ENCODE measurements at places on chromosomes 1 and 21.
A peak's percentile ranks its signal among the peaks of the same experiment; 100 is the strongest.

DNA sequence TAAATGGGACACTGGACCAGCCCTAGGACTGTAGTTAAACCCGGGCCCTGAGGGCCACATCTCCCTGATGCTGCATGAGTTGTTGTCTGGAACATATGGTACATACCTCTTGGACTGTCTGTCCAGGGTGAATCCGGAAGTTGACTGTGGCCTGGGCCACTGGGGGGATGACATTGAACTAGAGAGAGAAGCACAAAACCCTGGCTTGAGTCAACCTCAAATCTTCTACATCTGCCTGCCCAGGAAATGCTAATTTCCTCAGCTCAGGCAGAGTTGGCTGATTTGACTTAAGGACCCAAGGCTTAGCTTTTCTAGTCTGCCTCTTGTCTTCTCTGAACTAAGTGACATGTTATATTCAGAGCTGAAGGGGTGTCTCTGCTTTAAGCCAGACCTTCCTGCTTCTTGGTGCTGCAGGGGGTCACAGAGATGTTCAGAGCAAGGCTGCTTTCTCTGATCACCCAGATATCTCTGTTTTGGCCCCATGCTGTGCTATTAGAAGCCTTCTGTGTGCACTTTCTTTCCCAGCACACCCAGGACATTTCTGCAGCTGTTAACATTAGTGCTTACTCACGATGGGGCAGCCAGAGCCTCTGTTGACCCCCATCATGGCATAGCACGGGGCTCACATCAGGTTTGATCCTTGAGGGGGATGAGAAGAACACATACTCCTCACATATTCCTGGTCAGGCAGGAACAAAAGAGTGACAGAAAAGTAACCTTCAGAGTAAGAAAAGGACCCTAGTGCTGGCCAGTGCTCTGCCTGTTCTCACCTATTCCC lies 9.6 kb downstream of the PM20D1 start:
- DNase-seq, result no peak

DNA sequence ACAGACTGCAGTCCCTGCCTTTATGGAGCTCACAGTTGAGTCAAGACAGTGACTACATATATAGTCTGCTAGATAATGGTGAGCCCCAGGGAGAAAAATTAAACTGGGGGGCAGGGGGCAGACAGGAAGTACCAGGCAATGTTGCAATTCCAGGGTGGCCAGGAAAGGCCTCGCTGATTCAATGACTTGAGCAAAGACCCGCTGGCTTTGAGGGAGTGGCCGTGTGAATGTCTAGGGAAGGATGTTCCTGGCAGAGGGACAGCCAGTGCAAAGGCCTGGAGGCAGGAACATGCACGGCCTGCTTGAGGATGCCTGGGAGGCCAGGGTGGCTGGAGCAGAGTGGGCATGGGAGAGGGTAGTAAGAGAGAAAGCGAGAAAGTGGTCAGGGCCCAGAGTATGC lies 23.0 kb upstream of the EPHA8 start:
- no peak for DNase-seq

DNA sequence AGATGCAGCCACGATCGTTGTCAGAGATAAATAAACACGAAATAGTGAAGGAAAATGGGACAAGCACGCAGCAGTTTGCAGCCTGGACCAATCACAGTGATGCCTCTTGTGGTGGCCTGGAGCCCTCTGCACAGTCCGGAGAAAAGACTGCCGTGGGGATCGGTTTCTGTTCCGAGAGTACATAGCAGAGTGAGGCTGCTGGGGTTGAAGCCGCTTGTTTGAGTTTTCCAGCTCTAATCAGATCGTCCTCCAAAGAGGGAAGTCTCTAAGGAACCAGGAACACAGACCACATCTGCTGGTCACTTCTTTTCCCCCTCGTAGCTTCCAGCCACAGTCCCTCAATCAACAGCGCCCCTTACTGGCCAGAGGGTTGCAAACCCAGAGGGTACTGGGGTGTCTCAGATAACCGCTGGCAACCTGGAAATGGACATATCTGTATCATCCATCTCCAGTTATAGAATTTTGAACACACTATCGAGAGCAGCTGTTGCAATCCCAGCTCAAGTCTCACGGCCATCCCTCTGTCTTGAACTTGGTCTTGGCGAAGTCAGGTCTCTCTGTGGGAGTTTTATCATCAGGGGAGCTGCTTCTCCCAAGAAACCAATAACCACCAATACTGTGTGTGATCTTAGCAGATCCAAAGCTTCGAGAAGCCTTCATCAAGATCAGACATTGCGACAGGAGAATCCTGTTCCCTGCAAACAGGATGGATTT lies 57.4 kb downstream of the OLIG1 start:
- peak; percentile 57 for DNase-seq

DNA sequence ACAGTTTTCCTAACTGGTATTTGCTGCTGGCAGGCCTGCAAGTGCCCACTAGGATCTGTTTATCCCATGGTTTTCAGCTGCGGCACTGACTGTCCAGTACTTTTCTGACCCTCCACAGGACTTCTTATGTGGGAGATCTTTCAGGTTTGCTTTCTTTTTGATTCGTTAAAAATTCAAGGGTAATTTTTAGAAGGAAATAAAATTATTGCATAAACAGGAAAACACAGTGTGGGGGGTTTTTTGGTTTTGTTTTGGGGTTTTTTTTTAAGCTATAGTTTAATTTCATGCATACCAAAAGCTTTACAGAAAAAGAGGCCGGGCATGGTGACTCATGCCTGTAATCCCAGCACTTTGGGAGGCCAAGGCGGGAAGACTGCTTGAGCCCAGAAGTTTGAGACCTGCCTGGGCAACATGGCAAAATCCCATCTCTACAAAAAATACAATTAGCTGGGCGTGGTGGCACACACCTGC lies 3.6 kb downstream of the NIBAN1 start:
- DNase-seq, result no peak

DNA sequence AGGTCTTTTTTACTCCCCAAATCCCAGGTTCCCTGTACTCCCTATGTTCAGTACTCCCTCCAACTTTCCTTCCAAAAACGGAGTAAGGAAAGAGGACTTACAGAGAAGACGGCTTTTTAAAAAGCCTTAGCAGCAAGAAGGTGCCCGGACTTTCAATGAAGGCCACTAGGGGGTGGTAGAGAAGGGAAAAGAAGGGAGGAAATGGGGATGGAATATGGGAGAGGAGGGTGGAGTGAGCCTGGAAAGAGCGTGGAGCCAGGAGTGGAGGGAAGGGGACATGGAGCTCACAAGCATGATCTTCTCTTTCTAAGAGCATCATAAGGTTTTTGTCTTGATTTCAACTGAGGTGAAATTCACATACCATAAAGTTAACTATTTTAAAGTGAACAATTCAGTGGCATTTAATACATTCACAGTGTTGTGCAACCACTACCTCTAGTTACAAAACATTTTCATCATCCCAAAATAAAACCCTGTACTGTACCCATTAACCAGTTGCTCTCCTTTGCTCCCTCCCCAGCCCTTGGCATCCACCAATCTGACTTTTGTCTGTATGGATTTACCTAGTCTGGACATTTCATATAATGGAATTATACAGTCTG lies 129.9 kb downstream of the ZNF281 start:
- peak; percentile 32 for DNase-seq

DNA sequence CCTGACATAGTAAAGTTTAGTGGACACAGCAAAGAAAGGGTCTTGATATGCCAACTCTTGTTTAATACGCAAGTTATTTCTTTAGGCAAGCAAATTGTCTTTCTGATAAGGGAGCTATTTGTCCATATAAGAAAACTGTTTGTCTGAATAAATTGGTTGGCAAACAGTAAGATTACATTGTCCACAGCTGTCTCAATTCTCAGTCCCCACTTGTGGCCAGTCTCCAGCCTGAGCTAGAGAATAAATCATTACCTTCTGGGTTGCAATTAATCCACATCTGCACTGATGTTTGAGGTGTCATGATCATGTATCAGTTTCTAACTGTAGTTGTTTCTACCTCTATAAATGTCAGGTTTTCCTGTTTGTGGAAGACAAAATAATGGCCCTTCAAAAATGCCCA lies 60.0 kb upstream of the TNR start:
- DNase-seq, result no peak

GRCh38 chr21:42698733-42699132 lies 45.3 kb downstream of the PDE9A start:
- no peak for DNase-seq

GRCh38 chr1:244291236-244292201 lies 160.2 kb downstream of the ADSS2 start:
- DNase-seq, result no peak

DNA sequence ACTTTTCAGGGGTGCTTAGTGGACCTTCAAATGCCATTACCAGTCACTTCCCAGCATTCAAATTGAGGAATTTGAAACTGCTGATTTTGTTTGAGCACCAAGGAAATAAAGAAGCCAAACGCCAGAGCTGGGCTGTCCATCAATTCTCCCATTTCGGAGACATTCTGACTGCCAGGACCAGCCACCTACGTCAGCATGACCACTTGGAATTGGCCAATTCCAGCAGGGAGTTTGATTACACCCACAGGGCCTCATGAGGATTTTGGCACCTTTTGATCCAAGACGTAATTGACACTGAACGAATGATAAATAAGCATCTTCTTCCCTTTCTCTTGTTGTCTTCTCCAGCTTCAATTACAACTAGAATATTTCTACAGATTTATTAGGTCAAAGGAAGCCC lies 40.2 kb downstream of the GREM2 start:
- DNase-seq, result no peak

GRCh38 chr1:114011796-114012195 lies 32.5 kb downstream of the OLFML3 start:
- no peak for DNase-seq

DNA sequence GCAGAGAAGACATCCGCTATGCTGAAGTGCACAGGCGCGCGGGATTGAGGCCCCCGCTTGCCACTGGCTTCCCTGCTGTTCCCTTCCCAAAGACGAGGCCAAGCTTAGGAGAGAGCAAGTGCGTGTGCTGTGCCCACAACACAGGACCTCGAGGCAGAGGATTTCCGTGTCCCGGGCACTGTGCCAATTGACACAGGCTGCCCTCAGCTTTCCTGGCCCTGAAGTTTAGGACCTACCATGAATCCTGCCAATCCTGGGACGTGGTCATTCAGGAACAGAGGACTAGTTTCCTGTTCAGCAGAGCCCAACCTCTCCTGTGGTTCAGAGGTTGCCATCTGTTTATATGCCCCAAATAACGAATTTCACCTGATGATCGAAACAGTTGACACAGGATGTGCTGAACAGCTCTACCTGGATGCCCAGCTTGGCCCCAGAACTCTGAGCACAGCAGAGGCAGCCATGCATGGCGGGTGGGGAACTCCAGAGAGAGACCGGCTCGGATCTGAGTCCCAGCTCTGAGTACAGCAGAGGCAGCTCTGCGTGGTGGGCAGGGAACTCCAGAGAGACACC lies 22.0 kb downstream of the SLC37A1 start:
- no peak for DNase-seq

GRCh38 chr21:20852866-20853265 lies 145.3 kb upstream of the NCAM2 start:
- no peak for DNase-seq

DNA sequence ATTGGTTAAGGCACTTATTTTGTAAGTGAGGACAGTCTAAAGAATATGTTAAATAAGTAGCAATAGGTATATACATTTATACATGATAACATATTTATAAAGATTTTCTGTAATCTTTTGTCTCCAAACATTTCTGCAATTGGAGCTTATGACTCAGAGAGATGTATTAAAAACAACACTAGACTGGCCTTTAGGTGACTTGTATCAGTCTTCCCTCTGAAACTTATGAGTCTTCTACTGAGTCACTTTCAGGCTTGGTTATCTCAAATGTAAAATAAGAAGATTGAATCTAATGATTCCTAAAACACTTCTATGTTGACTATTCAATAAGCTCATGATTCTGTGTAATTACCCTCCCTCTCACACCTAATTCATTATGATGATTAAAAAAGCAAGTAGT lies 672.6 kb upstream of the NEGR1 start:
- no peak for DNase-seq

DNA sequence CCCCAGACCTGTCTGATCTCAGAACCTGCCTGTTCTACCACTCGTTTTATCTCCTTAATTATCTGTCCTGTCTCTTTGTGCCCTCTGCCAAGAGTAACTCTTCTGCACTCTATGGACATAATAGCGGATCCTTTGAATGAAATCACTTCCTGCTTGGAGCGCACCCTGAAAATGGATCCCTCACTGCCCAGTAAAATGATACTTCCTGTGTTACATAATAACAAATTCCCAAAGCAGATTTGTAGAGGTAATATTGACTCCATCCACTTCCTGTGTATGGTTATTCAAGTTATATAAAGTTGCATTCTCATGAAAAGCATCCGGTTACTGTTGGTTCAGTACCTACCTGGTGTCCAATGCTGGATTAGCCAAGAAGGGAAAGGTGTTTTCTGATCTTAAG lies 246.0 kb downstream of the TRABD2B start:
- DNase-seq, result no peak

DNA sequence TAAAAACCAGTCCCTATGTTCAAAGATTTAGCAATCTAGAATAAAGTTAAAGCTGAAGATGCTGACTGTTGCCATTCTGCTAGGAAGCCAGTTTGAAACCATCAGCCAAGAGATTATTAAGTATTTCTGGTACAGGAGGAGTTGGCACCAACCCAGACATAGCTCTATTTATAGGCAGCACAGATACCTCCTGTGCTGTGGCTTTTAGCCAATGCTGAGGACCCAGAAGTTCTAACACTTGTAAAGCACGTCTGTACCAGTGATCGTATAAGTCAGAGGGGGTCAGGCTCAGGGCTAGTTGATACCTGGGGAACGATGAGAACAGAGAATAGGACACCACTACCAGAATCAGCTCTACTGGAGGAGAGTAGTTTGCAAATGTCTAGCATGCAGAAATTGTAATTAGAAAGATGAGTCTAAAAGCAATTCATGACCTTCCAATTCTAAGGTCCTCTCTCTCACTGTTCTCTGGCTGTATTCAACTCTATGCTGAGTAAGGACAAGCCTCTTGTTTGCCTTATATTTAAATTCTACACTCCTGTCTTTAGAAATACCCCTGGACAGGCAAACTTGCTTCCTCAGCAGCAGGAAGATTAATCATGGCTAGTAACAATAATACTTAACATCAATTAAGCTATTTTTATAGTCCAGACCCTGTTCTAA lies 96.8 kb upstream of the PALMD start:
- no peak for DNase-seq

- peak; percentile 48 for DNase-seq
Measured at GRCh38 chr21:46325073-46325912, 1.3 kb downstream of the PCNT start.

GRCh38 chr1:183040547-183040971 lies 17.3 kb downstream of the LAMC1 start:
- no peak for DNase-seq

DNA sequence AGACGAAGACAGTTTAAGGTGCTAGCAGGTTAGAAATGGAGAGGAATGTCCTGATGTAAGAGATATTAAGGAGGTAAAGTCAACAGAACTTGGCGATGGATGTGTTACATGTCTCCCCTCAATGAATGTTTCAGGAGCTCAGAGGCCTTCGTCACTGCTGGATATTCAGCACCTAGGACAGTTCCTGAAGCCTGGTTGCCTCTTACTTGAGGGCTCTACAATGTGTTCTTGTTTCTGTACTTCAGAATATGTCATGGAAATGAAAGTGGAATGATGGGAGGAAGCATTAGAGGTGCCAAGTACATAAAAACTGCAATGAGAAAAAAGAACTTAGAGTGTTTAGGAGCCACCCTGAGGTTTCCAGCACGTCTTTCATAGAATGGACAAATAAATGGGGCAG lies 17.7 kb downstream of the TNR start:
- DNase-seq, result peak; percentile 6
